Esophagus squamous epithelium (tissue), 5 donors: ENCODE measurements at places on chromosomes 1 and 21.

DNA sequence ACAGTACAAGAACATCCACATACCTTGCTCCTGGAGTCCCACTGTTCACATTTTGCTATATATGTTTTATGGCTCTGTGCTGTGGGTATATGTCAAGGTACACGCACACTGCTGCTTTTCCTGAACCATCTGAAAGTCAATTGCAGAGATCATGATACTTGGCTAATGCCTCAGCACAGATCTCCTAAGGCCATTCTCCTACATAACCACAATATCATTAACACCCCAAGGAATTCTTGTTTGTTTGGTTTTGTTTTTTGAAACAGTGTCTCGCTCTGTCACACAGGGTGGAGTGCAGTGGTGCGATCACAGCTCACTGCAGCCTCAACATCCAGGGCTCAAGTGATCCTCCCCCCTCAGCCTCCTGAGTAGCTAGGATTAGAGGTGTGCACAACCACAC is 16.0 kb downstream of the CTNNBIP1 start:
- no peak for DNase-seq
- no peak overlapping the region for H3K4me3 ChIP-seq
- H3K27ac ChIP-seq: peak overlapping the region; percentile 92

- no peaks in the 10 kb centered on the region for H3K36me3 ChIP-seq
- no peak for DNase-seq
- no peak overlapping the region for H3K27ac ChIP-seq
- no peaks in the 10 kb centered on the region for H3K4me1 ChIP-seq
Measured at GRCh38 chr1:170714163-170714562, 50.2 kb downstream of the PRRX1 start.

- no peaks in the 10 kb centered on the region for H3K4me1 ChIP-seq
- H3K36me3 ChIP-seq: no peaks in the 10 kb centered on the region
- H3K27me3 ChIP-seq: no peaks in the 10 kb centered on the region
- H3K27ac ChIP-seq: no peak overlapping the region
- DNase-seq: no peak
- H3K4me3 ChIP-seq: no peak overlapping the region
Measured at GRCh38 chr1:212690816-212691403, 8.7 kb downstream of the BATF3 start.

GRCh38 chr1:19130468-19130867 is 79.6 kb downstream of the UBR4 start:
- H3K27me3 ChIP-seq: no peaks in the 10 kb centered on the region
- H3K27ac ChIP-seq: no peak overlapping the region
- peaks cover 58% of the 10 kb centered on the region for H3K36me3 ChIP-seq
- no peak overlapping the region for H3K4me3 ChIP-seq
- no peak for DNase-seq

DNA sequence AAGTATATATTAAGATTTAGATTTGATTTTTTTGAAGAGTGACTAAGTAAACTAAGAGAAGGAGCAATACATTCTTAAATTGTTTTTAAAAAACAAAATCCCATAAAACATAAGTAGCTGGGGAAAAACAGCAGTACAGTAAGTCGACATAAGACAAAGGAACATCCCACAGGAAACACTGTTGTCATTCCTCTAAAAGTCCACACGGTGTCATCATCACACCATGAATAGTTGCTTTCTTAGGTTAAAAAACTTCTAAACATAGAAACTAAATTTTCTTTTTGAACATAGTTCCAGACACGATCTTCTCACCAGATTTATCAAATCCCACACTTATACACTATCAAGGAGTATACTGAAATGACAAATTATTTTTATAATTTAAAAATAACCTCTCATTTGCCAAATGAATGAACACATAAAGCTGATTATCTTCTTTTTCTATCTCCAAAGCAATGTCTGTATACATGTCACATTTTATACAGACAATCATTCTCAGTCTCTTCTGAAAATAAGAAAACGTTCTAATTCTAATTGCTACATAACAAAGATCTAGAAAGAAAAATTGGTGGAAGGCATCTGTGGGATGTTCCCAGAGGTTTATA is 15.8 kb downstream of the ODF2L start:
- no peak overlapping the region for H3K4me3 ChIP-seq
- peaks cover 7% of the 10 kb centered on the region for H3K4me1 ChIP-seq
- DNase-seq: no peak
- no peak overlapping the region for H3K27ac ChIP-seq

- no peak overlapping the region for H3K4me3 ChIP-seq
- peak overlapping the region; percentile 85 for H3K27ac ChIP-seq
- no peaks in the 10 kb centered on the region for H3K36me3 ChIP-seq
- DNase-seq: no peak
- no peaks in the 10 kb centered on the region for H3K27me3 ChIP-seq
- peaks cover 25% of the 10 kb centered on the region for H3K4me1 ChIP-seq
Measured at GRCh38 chr1:45804669-45804969, 1.2 kb downstream of the MAST2 start.

GRCh38 chr1:204258213-204259115 is 44.7 kb upstream of the GOLT1A start:
- no peak overlapping the region for H3K4me3 ChIP-seq
- no peak overlapping the region for H3K27ac ChIP-seq
- peaks cover 3% of the 10 kb centered on the region for H3K4me1 ChIP-seq
- no peaks in the 10 kb centered on the region for H3K27me3 ChIP-seq
